Fibroblast of lung (primary cell): ENCODE measurements at places on chromosomes 3 and 15. TPM values are rescaled to one million over a fixed set of nuclear protein-coding genes. Genes with fewer than 3 reads are reported as not detected.

AADAC gene
- 0.17 and 0.77 TPM in 2 replicates for total RNA-seq

TMEM212 gene
- not detected in 2 replicates for total RNA-seq

SEMA7A gene
- 2.3 and 5.6 TPM in 2 replicates for total RNA-seq

- DNase-seq = no peak
Observed at GRCh38 chr3:42557854-42558253, 23.9 kb downstream of the SEC22C start.

- peak; percentile 26 for DNase-seq
Observed at GRCh38 chr3:52253314-52254304, 8.1 kb downstream of the PPM1M start.

DNA sequence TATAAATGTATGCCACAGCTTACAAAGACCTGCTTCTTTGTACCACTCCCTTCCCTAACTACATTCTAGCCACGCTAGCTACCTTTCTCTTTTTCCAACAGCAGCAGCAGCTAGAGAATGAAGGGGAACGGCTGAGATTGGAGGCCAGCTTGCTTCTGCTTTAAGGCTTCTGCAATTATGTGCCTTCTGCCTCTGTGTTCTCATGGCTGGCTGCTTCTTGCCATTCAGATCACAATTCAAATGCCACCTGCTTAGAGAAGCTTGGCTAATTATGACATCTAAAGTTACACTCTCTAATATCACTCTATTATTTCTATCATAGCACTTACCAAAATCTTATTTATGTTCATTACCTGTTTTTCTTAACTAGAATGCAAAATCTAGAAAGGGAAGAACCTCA lies 95.2 kb downstream of the RYK start:
- no peak for DNase-seq

- no peak for DNase-seq
Observed at GRCh38 chr15:75107516-75107907, 84.1 kb downstream of the PPCDC start.

ZPLD1 gene
- 0.17 TPM in 1 of 2 replicates, not detected in the other for total RNA-seq

UNC45A gene
- total RNA-seq = 88.6 and 104 TPM in 2 replicates

DNA sequence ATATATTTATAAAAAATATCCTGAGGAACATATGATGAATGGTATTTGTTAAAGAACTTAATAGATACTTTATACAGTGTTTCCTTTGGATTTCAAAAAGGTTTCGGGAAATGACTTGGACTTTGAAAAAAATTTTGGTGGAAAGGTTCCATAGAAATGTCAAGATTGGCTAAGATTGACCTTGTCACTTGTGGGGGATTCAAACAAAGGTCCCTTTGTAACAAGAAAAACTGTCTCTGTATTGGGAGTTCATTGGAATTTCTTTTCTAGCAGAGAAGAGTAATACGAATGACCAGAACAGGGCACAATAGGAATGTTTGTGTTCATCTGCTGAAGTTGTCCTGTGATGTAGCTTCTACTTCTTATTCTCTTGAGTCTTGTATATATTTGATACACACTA lies 43.2 kb downstream of the ARHGEF26 start:
- no peak for DNase-seq

CHRNB4 gene
- not detected in 2 replicates for total RNA-seq

DNA sequence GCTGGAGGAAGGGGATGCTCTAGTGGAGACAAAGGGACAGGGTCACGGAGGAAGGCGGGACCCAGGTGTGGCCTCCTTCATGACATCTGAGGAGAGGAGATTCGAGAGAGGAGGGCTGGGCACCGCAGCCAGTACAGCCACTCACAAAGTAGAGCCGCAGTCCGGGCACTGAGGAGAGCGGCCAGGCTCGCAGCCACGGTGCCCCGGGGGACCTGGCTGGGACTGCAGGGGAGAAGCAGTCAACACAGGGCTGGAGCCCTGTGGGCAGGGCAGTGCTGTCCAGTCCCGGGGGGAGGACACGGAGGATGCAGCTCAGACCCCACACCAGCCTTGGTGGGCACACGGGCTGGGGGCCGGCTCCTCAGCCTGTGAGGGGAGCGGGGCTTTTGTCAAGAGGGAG lies 40.3 kb downstream of the HMCES start:
- no peak for DNase-seq

- peak; percentile 80 for DNase-seq
Observed at GRCh38 chr3:146491303-146491702, 21.9 kb upstream of the PLSCR2 start.

HTR3D gene
- not detected in 2 replicates for total RNA-seq

- no peak for DNase-seq
Observed at GRCh38 chr3:42176242-42177034, 85.3 kb downstream of the TRAK1 start.

DNA sequence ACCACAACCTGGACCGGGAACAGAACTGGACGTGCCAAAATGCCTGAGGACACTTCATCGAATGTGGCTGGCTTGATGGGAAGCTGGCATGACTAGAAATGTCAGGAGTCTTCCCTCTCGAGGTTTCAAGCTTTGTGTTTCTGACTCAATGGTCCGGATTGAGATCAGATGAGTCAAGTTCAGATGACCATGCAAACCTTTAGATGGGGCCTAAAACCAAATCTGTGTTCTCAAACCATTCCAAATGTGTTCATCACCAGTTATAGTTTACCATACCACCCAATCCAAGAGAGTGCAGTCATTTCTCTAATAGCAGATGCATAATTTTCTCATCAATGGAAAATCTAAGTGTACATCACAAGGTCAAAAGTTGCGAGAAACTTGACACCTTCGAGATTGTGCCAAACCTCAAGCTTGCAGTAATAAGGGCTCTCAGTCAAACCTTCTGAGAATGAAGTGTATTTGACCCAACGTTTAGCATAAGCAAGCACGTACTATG lies 369.1 kb downstream of the RORA start:
- DNase-seq = peak; percentile 72

GRCh38 chr3:11601446-11602238 lies 42.1 kb downstream of the VGLL4 start:
- DNase-seq = peak; percentile 74

SLC12A1 gene
- not detected in 2 replicates for total RNA-seq

LMAN1L gene
- not detected in 2 replicates for total RNA-seq

- no peak for DNase-seq
Observed at GRCh38 chr15:59536553-59536952, 75.0 kb upstream of the GCNT3 start.

GRCh38 chr15:92714477-92715401 lies 59.2 kb upstream of the FAM174B start:
- peak; percentile 83 for DNase-seq

DNA sequence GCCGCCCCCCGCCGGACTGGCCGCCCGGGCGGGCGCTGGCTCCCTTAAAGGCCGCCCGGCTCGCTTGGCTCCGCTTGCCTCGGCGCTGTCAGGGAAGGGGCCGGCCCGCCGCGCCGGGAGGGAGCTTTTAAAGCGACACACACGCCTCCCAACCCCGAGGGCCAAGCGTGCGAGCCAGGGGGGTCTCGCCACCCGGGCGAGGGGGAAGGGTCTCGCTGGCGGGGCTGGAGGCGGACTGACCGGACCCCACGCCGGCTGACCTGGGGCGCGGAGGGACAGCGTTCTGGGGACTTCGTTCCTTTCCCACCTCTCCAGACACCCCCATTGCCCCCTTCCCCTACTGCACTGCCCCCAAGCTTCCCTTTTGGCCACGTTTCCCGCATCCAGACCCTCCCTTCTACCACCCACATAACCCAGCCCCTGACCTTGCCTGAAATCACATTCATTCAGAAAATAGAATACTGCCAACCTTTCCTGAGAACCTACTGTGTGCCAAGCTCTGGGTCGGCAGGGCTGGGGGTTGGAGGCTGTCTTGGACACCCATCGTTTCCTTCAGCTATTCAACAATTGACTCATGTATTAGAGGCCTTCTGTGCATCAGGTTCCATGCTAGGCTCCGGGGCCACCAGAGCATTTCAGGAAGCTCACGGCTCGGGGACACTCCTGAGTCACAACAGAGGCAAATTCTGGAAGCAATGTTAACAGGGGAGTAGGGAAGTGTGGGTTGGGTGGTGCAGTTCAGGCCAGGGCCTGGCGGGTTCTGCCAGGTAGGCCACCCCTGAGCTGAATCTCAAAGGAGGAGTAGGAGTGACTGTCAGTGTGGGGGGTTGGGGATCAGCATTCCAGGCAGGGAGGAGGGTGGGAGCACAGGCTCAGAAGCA lies at the start of gene INSYN1:
Gene INSYN1, minus strand, starts transcription at position 102 of the 881 bp plus-strand sequence. CDS start 2,221 bp downstream, outside the sequence.
- DNase-seq = peak; percentile 54

DPH6 gene
- 12.8 and 13.5 TPM in 2 replicates for total RNA-seq

GRCh38 chr15:69758291-69758771 lies 305.7 kb downstream of the RPLP1 start:
- DNase-seq = peak; percentile 71

DNA sequence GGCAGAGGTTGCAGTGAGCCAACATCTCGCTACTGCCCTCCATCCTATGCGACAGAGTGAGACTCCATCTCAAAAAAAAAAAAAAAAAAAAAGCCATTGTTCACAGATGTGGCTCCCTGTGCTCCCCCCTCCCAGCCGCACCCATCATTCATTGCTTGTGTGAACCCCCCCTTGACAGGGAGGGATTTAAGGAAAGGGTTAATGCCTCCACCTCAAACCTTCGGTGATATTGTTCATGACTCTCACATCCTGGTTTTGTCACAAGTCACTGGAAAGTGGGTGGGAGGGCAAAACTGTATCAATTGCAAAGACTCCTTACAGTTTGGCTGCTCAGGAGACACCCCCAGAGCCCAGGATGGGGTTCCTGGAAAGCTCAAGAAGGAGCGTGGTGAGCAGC lies 7.7 kb downstream of the SLC6A6 start:
- DNase-seq = no peak

LRRC31 gene
- not detected in 2 replicates for total RNA-seq

- DNase-seq = no peak
Observed at GRCh38 chr3:106068795-106069194, 200.0 kb upstream of the CBLB start.

DNA sequence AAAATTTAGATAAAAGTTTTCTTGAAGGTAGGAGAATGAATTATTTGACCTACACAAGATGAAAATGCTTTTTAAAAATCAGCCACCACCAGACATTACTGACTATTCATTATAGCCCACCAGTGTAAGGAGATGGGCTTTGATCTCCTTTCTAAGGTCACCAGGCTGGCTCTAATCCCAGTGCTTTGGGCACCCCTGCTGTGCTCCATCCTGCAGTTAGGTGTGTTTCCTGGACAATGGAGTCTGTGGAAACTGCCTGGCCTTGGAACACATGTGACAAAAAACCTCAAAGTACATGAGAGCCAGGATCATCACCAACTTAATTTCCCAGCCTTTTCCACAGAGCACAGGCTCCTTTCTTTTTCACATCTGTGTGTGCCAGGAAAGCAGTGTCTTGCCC lies 260.9 kb downstream of the CHST2 start:
- no peak for DNase-seq

DNA sequence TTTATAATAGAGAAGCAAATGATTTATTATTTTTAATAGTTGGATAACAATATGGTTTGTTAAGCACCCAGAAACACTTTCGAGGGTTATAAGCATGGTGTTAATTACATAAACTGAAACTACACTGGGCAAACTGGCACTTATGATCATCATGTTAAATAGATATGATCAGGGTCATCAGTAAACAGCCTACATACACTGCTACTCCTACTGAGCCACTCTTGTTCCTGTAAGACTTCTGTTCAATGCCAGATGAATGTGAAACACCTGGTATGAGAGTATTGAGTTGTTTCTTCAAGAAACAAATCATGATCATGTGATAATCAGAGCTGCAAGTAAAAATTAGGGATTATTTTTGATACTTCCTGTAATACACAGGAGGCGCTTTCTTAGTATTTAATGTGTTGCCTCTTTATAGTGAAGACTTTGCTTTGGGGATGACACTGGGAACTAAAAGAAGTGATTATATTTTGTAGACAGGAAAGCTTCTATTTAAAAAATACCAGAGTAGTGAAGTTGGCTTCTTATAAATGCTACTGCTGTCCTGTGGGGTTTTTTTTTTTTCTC lies 32.3 kb upstream of the UTS2B start:
- no peak for DNase-seq

DNA sequence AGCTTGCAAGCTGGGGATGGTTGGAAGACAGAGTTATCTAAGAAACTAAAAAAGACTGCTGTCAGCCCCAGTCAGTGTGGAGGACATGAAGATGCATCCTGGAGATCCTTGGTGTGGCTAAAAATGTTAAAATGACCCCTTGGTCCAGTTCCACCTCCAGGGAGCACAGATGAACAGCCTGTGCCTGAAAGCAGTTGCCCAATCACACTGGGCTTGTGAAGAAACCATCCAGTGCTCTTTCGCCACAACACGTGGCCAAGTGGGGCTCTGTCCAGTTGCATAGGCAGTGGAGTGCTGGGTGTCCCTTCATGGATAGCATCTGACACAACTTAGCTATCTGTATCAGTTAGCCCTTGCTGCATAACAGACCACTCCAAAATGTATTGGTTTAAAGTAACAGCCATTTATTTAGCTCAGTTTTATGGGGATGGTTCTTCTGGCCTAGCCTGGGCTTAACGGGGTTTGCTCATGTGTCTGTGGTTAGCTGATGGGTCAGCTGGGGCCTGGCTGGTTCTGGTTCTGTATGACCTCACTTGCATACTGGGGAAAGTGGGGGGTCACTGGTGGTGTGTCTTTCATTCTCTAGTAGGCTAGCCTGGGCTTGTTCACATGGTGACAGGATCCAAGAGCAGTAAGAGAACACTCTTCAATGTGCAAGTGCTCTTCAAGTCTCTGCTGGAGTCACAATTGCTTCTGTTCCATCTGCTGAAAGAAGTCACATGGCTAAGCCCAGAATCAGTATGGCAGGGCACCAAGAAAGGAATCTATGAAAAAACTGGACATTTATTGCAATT lies 226.2 kb downstream of the PDCD6IP start:
- DNase-seq = peak; percentile 26

GRCh38 chr15:77869021-77869895 lies 208.3 kb downstream of the TBC1D2B start:
- DNase-seq = peak; percentile 55

DNA sequence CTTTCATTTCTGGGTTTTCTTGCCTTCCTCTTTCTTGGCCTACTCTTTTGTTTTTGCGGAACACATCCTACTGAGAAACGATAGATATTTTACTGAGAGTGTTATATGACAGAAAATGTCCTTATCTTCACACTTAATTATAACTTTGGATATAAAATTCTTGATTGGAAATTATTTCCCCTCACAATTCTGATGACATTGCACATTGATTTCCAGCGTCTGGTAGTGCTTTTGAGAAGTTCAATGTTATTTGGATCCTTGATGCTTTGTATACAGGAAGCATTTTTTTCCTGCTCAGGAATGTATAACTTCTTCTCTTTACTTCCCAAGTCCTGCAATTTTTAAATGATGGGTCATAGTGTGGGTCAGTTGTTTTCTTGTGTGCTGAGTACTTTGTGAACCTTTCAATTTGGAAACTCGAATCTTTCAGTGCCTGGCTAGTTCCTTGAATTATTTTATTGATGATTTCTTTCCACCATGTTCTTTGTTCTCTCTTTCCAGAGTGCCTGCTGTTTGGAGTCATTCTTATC lies 183.9 kb downstream of the PDCD6IP start:
- no peak for DNase-seq

- DNase-seq = no peak
Observed at GRCh38 chr3:48466386-48467109, 20.0 kb downstream of the ATRIP start.
